Activated CD4-positive, CD25-positive, alpha-beta regulatory T cell treated with anti-CD3 and anti-CD28 coated beads, Interleukin-2, amount 50 U/mL, for 16 hours (primary cell): ENCODE measurements at places on chromosomes 11 and 22.

GRCh38 chr11:90204832-90205646 is 17.8 kb downstream of the CHORDC1 start:
- no peak for DNase-seq

GRCh38 chr22:47748271-47748670 is 985.8 kb downstream of the TBC1D22A start:
- no peak for DNase-seq

DNA sequence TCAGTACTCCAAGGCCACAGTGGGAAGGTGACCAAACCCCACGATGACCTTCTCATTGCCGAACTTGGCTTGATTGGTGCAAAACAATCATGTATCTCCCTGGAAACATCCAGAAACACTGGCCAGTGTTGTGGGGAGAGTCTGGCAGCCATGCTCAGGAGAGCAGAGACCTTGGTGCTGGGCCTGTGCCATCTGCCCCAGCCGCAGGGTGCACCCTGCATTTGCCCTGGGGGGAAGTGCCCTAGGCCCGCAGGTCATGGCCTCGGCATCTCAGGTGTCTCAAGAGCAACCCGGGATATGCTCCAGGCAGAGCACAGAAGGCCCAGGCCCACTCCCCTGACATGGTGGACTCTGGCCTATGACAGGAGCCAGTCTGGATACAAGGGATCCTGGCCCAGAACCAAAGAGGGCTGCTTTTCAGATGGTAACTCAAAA is 23.7 kb downstream of the ARVCF start:
- no peak for DNase-seq

DNA sequence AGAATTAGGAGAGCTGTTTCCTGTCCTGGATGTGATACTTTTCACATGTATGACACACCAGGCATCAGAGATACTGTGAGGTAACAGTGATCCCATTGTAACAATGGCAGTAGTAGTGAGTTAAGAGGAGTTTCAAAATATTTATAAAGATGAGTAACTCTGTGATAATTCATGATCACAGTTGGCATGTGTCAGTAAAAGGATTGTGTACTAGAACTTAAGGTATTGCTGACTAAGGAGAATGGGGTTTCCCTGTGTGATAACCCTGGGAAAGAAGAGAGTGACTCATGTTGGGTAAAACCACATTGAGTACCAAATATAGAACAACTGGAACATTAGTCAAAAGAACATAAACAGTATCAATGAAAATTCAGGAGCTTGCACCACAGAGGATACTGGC is 22.9 kb upstream of the SLC5A1 start:
- no peak for DNase-seq

DNA sequence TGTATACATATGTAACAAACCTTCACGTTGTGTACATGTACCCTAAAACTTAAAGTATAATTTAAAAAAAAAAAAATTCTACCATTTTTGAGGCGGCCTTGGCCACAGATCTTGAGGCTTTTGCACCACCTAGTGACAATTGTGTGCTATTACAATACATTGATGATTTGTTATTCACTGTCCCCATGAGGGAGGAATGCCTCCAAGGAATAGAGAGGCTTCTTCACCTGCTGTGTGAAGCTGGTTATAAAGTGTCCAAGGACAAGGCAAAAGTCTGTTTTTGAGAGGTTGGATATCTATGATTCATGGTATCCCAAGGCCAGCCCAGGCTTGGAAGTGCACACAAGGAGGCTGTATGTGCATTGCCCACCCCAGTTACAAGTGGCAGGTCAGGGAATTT is 30.7 kb downstream of the SLC22A25 start:
- no peak for DNase-seq

GRCh38 chr11:37605229-37605628 is 1007.2 kb upstream of the RAG2 start:
- no peak for DNase-seq

GRCh38 chr11:79538775-79539174 is 97.9 kb upstream of the TENM4 start:
- DNase-seq, result no peak

- DNase-seq, result no peak
These were observed 46.1 kb upstream of the ETS1 start for GRCh38 chr11:128633384-128633965.

- DNase-seq, result no peak
These were observed 453 bp upstream of the MAFF start for GRCh38 chr22:38201371-38201710.

DNA sequence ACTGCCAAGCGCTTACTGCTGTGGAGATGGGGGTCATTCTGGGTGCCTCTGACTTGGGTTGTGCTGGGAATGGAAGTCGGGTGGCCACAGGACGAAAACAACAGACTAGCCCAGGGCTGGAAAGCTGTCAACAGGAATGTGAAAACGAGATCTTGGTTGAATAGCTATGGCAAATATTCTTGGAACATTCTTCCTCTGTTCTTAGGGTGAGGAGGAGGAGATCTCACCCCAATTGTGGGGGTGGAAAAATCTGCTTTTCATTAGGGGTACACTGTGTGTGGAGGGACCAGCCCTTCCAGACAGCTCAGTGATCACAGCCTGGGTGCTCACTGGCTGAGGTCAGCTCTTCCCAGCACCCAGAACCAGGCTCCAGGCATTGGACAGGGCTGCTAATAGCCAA is 52.0 kb upstream of the PRSS23 start:
- DNase-seq, result no peak

- no peak for DNase-seq
These were observed 1.4 kb downstream of the MED15 start for GRCh38 chr22:20508815-20509271.

GRCh38 chr11:3669128-3669527 is 2.1 kb downstream of the CHRNA10 start:
- no peak for DNase-seq

DNA sequence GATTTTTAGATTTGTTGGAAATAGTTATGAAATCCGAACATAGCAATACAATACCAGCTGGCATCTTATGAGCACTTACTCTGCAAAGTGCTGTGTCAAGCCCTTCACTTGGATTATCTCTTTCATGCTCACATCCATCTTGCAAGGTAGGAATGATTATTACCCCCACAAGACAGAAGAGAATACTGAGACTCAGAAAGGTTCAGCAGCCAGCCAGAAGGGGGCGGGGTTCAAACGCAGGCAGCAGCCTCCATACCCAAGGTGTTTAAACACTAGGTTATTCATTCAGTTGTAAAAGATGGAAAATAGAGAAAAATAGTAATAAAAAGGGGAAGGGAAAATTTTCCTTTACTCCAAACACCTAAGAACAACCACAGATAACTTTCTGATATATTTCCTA is 158.5 kb downstream of the CCDC34 start:
- DNase-seq, result no peak

GRCh38 chr11:84164728-84165127 is 878.6 kb upstream of the CCDC90B start:
- no peak for DNase-seq

DNA sequence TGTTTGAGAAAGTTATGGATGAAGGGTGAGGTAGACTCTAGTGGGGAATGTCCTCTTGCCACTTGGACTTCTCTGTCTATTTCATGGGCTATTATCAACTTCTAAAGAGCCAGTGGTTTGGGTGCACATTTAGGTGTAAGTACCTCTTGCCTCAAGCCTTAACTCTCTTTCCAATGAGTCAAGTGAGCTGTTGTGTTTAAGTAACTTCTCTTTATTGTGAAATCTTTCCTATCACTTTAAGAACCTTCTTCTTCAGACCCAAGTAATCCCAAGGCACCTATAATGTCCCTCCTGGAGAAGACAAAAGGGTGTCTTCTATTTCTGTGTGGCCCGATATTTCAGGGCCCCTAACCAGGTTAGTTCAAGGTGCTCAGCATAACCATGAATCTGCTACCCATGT is 90.5 kb upstream of the VPREB1 start:
- no peak for DNase-seq

DNA sequence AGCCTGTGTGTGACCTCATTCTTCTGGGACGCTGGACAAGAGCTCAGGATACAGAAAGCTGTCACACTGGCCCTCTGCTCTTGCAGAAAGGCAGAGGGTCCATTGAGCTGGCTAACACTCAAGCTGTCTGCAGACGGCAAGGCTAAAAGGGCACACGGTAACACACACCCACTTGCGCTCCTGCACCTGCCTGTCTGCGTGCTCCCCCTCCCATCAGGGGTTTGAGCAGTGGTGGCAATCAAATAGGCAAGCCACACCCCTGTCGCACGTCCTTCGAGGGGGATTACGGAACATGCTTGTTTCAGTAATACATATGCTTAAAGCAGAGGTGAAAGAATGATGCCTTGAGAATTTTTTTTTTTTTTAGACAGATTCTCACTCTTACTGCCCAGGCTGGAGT is 7.1 kb upstream of the QSER1 start:
- DNase-seq, result no peak

- no peak for DNase-seq
These were observed 529.5 kb downstream of the SOX6 start for GRCh38 chr11:15826826-15827225.

- DNase-seq, result no peak
These were observed 38.3 kb downstream of the PIK3IP1 start for GRCh38 chr22:31253949-31254348.
